ENCODE measurements at places on chromosomes 4 and X.

DNA sequence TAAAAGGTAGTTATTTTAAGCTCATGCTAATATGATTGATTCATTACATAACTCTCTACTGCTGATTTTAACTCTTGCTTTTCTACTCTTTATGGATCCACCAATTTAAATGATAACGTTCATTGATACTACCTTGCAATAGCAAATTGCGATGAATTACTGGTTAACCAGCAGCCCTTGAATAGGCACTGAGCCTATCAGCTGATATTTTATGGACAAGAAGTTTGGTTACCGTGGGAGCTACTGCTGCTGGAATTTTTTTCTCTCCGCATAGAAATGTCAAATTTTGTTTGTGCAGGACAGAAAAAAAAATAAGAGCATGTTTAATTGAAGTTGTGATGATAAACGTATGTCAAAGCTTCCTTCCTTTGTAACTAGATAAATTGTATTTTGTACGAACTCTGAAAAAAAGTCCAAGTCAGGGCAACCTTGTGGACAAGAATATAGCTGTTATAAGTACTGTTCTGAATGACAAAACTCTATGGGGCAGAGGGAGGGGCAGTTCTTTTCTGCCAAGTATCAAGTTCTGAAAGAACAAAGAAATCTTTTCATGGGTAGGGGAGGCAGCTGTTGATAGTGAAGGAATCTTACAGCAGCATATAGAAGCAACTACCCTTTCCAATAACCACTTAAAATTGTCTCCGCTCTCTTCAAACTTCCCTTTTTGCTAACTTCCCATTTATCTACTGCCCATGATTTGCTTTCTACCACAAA lies 434.9 kb upstream of the PABPC4L start:
- no peak for DNase-seq

GRCh38 chr4:73740353-73740778 lies at the start of gene CXCL8:
Gene CXCL8, plus strand, starts transcription at chr4:73740569. Its CDS starts 90 bp downstream, at chr4:73740659.
- no peak for DNase-seq

- no peak for DNase-seq
These were observed 589.1 kb downstream of the TRIML1 start for GRCh38 chr4:188728359-188728758.

DNA sequence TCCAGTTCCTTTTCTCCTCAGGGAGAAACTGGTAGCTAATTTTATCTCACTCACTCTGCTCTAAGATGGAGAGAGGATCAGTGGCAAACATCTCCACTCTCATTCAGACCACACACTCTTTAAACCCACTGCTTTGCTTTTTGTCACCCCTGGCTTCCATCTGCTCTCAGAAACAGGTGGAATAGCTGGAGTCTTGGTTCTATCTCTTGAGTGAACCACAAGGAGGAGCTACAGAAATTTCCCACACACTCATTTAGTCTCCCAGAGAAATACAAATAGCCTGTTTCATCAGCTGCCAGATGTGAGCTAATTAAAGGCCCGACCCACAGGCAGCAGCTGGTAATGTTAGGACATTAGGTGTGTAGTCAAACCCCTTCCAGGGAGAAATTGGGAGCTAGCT lies 96.6 kb downstream of the STPG2 start:
- DNase-seq: no peak

GRCh38 chrX:47093248-47093647 lies 15.0 kb downstream of the RGN start:
- no peak for DNase-seq

GRCh38 chr4:129144755-129145206 lies 48.8 kb downstream of the C4orf33 start:
- DNase-seq: no peak

- DNase-seq: no peak
These were observed 123.5 kb downstream of the IL15 start for GRCh38 chr4:141759796-141760425.
